ENCODE measurements at places on chromosomes 11 and 22.

GRCh38 chr11:44825058-44825785, 98.5 kb downstream of the TSPAN18 start:
- DNase-seq: no peak

DNA sequence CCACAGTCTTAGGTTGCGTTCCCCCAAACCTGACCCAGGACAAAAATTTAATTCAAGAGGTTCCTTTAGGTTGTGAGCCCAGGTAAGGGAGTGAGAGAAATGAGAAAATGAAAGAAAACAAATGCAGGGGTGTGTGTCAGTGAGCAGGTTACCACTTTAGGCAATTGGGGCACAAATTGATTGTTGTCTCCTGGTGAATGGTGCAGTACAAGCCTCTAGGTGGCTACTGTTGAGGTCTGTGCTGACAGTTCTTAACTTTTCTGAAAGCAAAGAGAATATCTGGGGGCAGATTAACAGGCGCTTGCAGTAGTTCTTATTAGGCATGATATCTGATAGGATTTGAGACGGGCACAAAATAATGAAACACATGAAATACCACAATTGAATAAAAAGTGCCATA, 894.6 kb downstream of the FAM181B start:
- no peak for DNase-seq

GRCh38 chr22:29772170-29772641, 5.0 kb downstream of the UQCR10 start:
- DNase-seq: no peak

GRCh38 chr11:125941267-125941618, 4.6 kb upstream of the VSIG10L2 start:
- no peak for DNase-seq

GRCh38 chr11:95592471-95592870, 197.1 kb downstream of the FAM76B start:
- no peak for DNase-seq

GRCh38 chr11:723120-723883, 17.3 kb downstream of the EPS8L2 start:
- peak; percentile 66 for DNase-seq

- no peak for DNase-seq
Observed at GRCh38 chr11:100670140-100670539, 16.9 kb upstream of the ARHGAP42 start.

- DNase-seq: no peak
Observed at GRCh38 chr11:86790195-86790725, 10.1 kb upstream of the PRSS23 start.

- DNase-seq: peak; percentile 2
Observed at GRCh38 chr11:73760135-73760678, 667 bp downstream of the RAB6A start.

- DNase-seq: no peak
Observed at GRCh38 chr11:1864231-1864630, 11.3 kb downstream of the LSP1 start.

GRCh38 chr11:107157809-107158187, 139.5 kb upstream of the GUCY1A2 start:
- DNase-seq: no peak

- DNase-seq: no peak
Observed at GRCh38 chr11:64670975-64671374, 52.0 kb downstream of the NRXN2 start.

- DNase-seq: no peak
Observed at GRCh38 chr11:130407978-130408377, 20.4 kb downstream of the ADAMTS8 start.

- no peak for DNase-seq
Observed at GRCh38 chr11:69939551-69940245, 120.5 kb upstream of the FGF3 start.

- DNase-seq: peak; percentile 84
Observed at GRCh38 chr22:24434471-24435322, 7.3 kb downstream of the ADORA2A start.

GRCh38 chr11:59901306-59901705, 22.7 kb downstream of the OOSP3 start:
- no peak for DNase-seq

DNA sequence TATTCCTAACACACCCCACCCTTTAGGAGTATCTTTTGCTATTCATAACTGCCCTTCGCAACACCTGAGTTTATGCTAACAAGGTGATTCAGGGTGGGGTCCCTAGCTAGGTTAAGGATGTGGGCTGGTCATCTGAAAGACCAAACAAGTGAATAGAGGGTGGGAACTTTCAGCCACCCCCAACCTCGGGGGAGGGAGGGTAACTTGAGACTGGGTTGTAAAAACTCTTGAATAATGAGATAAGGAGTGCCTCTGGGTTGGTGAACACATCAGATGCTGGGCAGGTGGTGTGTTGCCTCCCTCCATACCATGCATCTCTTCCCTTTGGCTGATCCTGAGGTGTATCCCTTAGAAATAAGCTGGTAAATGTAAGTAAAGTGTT, 111.5 kb downstream of the SWAP70 start:
- no peak for DNase-seq

- no peak for DNase-seq
Observed at GRCh38 chr11:116500947-116501602, 271.7 kb downstream of the BUD13 start.

DNA sequence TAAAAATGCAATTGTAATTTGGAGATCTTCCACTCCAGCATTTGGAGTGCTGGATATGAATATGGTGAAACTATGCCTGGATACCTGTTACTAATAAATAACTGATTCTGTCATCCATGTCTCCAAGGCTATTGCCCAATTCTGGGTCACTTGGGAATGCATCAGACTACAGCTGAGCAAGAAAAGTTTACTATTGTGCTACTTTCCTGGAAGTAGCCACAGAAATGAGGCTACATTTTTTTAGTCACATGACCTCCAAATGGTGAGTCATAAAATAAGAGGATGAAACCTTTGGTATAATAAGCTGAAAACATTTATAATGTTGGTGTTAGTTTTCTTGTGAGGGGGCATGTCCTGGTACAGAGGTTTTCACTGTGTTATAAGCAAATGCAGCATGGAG, 44.4 kb downstream of the DCDC1 start:
- no peak for DNase-seq

GRCh38 chr11:86983021-86983488, 27.9 kb upstream of the FZD4 start:
- DNase-seq: no peak

GRCh38 chr11:92766698-92767097, 202.8 kb upstream of the MTNR1B start:
- DNase-seq: no peak

DNA sequence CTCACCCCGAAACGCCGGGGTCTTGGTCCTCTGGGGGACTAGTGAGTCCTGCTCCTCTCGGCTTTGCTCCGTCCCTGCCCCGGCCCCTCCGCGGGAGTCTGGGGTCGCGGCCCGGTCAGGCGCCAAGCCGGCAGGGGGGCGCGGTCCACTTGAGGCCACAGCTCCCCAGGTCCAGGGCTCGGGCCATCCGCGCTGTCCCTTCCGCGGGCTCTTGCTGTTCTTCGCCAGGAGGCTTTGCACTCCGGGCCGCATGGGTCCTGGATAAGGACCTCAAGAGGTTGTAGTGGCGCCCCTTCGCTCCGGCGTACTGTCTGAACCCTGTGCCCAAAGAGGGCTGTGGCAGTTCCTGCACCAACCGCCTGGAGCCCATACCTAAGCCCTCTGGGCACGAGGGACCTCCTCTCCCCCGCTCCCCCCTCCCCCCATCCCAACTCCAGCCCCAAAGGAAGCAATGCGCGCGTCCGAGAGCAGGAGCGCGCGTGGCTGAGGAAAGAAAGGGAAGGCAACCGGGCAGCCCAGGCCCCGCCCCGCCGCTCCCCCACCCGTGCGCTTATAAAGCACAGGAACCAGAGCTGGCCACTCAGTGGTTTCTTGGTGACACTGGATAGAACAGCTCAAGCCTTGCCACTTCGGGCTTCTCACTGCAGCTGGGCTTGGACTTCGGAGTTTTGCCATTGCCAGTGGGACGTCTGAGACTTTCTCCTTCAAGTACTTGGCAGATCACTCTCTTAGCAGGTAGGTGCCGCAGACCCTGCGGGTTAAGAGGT, at the start of gene ADM:
Gene ADM (plus strand): TSS at position 579 of the 767 bp plus-strand sequence. CDS start 628 bp downstream, outside the sequence.
- DNase-seq: peak; percentile 66

GRCh38 chr11:10898003-10898762, 40.3 kb upstream of the ZBED5 start:
- peak; percentile 50 for DNase-seq

DNA sequence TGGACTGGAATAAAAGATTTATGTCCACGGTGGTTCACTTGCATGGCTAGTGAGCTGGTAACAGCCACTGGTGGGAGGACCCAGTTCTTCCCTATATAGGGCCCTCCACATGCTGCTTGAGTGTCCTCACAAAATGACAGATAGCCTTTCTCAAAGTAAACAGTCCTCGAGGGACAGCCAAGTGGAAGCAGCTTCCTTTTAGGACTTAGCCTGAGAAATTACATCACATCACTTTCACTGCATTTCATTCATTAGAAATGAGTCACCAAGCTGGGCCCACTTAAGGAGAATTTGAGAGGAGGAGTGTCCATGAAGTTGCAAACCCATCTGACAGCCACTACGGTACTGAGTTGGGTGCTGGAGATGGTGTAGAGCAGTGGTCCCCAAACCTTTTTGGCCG, 7.0 kb downstream of the ISX start:
- DNase-seq: no peak

GRCh38 chr22:40175611-40176244, 2.0 kb upstream of the TNRC6B start:
- no peak for DNase-seq

GRCh38 chr11:122234257-122234656, 118.2 kb upstream of the BLID start:
- no peak for DNase-seq

GRCh38 chr11:132095230-132096131, 725.1 kb downstream of the NTM start:
- no peak for DNase-seq

- no peak for DNase-seq
Observed at GRCh38 chr11:75845324-75845723, 30.3 kb downstream of the UVRAG start.
